Nucleus accumbens (tissue), 56 donors: ENCODE measurements at places on chromosomes 6 and 20.

DNA sequence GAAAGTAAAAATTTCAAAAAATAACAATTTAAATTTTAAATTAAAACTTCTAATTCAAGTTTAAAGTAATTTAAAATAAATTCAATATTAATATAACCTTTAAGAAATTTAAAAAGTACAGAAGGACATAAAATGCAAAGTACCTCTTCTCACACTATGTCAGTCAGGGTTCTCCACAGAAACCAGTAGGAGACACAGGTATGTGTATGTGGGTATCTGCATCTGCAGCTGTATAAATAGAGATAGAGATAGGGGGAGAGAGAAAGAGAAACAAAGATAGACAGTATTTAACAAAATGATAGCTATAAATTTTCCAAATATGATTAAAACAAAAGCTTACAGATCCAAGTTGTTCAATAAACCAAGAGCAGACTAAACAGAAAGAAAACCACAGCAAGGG lies 190.8 kb downstream of the ERMARD start:
- DNase-seq, result no peak

DNA sequence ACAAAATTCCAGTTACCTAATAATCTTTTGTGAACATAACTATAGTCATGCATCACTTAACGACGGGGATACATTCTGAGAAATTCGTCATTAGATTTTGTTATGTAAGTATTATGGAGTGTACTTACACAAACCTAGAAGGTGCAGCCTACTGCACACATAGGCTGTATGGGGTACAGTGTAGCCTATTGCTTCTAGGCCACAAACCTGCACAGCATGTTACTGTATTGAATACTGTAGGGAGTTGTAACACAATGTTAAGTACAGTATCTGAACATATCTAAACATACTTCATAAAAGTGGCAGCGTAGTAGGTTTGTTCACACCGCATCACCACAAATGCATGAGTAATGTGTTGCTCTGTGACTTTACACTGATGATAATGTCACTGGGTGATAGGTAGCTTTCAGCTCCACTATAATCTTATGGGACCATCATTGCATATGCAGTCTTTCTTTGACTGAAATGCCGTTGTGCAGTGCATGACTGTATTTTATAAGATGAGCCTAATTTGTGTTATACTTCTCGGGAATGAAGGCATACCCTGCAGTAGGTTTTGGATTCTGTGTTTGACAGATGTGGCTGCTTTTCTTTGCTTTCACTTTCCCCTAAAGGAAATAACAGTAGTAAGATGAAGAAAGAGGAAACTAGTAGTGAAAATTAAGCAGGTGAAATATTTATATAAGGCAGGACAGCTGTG lies 365.6 kb downstream of the FARS2 start:
- no peak for DNase-seq

DNA sequence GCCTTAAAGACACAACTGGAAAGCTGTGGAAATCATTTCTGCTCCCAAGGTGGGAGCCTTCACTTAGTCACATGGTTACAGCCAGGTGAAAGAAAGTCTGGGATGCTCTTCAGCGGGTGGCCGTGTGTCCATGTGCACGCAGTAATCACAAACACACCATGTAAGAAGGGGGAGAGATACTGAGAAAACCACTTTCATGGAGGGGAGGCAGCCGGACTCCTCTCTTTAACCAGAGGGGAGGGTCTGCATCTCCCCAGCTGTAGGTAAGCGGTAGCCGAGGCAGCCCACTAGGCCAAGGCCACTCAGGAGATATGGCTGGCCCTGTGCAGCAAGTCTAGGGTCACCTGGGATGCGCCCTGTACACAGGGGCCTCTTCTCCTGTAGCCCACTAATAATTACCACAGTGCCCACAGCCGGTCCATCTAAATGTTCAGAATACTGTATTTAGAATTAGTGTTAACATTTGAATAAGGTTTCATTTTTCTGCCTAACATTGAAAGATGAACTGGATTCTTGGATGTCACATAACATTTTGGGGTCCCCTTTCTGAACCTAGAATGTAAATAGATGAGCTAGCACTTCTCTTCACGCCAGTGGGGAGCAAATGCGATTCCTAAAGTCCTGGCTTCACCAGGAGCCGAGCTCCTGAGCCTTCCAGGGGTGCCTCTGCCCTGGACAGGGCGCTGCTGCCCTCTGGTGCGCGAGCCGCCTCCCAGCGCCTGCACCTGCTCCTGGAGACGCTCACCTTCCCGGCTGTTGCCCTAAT lies 15.9 kb downstream of the GPR31 start:
- DNase-seq, result peak; percentile 14

DNA sequence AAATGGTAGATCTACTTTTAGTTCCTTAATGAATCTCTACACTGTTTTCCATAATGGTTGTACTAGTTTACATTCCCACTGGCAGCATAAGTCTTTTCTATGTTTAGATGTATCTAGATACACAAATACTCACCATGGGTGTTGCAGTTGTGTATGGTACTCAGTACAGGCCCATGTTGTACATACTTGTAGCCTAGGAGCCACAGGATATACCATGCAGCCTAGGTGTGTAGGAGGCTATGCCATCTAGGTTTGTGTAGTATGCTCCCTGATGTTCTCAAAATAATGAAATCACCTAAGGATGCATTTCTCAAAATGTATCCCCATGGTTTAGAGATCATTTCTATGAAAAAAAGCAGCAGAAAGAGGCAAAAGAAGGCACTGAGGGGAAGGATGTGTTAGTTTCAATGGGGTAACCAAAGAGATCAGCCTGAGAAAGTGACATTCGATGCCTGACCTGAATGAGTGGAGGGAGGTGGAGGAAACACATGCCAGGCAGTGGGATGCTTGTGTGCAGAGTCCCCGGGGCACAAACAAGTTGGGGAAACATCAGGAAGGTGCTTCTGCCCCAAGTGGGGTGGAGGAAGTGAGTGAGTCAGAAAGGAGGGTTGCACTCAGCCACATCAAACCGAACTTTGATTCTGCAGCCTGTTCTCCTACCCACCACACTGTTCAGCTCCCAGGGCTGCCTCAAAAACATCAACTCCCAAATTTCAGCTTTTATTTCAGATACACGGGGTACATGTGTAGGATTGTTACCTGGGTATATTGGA lies 191.2 kb downstream of the ZNF217 start:
- DNase-seq, result no peak

GRCh38 chr6:46772762-46773161 lies 20.4 kb upstream of the MEP1A start:
- no peak for DNase-seq

DNA sequence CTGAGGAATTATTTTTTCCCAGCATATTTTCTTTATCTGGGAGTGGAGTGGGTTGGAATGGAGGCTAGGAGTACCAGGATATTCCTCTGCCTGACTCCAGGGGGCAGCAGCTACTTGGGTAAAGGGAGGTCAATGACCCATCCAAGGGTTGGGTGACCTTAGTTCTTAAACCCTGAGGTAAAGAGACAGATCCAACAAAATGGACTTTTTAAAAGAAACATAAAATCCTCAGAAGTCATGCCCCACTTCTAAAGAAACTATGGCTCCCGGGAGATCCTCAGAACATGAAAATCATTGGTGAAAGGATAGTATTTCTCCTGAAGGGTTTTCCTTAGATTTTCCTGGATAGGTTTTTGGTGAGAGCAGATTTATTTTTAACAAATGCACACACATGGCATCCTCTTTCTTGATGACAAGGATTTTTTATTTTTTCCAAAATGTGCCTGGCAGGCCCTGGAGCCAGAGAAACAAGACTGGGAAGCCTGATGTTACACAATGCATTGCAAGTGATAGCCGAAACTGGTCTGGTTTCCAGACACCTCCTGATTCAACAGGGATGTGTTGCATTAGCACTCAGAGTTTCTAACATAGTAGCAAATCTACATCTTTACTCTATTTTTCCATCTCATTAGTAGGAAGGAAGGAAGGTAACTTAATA lies 240.9 kb upstream of the BTBD3 start:
- DNase-seq, result no peak

DNA sequence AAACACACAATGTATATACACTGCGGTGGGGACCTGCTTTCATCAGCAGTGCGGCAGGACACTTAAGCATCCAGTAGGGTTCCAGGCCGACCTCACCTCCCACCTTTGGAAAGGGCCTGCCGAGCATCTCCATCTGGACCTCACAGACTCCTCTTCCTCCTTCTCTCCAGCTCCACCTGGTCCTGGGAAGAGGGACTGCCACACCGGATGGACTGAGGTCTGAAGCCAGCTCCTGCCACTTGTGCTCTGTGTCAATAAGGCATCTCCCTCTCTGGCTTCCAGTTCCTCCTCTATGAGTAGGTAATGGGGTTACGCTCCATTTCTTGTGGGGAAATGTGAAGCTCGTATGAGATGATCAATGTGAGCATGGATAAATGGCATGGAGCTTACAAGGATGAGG lies 19.1 kb upstream of the NNAT start:
- DNase-seq, result no peak

- no peak for DNase-seq
Measured at GRCh38 chr20:34798871-34799270, 26.6 kb downstream of the NCOA6 start.

DNA sequence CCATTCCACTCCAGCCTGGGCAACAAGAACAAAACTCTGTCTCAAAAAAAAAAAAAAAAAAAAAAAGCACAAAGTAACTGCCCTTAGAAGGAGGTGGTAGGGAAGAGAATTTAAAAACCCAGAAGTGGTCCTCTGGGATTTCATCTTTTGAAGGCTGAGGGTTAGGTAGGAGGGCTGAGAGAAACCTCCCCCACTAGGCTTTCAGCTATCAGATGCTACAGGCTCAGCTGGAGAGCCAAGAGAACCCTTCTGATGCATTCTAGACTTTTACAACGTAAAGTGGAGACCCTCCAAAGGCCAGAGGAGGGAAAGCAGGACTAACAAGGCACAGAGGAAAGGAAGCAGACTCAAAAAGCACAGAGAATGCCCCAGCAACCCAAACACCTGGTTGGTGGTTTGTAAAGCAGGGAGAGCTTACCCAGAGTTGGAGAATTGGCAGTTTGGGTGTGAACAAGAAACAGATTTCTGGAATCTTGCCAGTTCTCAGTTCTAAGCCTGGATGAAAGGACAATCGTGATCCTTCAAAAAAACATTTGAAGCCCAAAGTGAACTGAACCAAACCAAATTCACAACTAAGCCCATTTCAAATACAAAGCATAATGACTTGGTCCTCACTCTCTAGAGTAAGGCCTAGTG lies 23.2 kb upstream of the SPAG4 start:
- no peak for DNase-seq

- DNase-seq, result no peak
Measured at GRCh38 chr20:31685853-31686643, 36.6 kb downstream of the BCL2L1 start.

- DNase-seq, result no peak
Measured at GRCh38 chr20:10002866-10003265, 31.9 kb upstream of the ANKEF1 start.

DNA sequence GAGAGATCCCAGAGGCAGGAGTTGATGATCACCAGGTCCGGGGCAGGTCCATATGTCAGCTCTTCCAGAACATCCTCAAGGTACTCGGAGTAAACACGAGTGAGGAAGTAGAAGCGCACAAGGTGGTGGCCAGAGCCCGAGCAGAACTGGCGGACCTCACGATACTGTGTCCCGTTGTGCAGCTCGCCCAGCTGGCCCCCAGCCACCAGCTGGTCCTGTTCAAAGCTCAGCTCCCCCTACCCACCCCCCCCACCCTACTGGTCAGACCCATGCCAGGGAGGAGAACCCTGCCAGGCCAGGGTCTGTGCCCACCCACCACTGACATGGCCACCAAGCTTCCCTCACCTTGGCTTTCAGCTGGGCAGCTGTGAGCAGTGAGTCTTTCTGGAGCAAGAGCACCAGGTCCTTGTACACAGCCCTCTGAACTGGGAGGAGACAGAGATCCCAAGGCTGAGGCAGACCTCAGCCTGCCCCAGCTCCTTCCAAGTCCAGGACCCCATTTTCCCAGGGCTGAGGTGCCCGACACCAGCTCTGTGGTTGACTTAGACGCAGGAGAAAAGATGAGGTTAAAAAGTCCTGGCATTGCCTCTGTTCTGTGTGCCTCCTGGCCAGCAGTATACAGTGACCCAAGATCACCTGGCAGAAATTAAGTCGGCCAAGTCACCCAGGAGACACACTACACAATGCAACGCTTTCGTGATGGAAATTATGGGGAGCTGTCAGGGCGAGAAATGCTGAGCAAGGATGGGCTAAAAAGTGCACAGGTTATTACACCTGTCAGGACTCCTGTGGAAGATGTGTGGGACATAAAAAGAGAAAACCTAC lies 1.4 kb downstream of the PCED1A start:
- no peak for DNase-seq

GRCh38 chr20:47353239-47353691 lies 3.2 kb downstream of the ZMYND8 start:
- DNase-seq, result no peak

- no peak for DNase-seq
Measured at GRCh38 chr20:63689046-63690002, 7.1 kb upstream of the TNFRSF6B start.

- DNase-seq, result no peak
Measured at GRCh38 chr6:42300701-42301100, 83.0 kb upstream of the MRPS10 start.

- no peak for DNase-seq
Measured at GRCh38 chr6:87213364-87213763, 58.0 kb downstream of the ZNF292 start.

DNA sequence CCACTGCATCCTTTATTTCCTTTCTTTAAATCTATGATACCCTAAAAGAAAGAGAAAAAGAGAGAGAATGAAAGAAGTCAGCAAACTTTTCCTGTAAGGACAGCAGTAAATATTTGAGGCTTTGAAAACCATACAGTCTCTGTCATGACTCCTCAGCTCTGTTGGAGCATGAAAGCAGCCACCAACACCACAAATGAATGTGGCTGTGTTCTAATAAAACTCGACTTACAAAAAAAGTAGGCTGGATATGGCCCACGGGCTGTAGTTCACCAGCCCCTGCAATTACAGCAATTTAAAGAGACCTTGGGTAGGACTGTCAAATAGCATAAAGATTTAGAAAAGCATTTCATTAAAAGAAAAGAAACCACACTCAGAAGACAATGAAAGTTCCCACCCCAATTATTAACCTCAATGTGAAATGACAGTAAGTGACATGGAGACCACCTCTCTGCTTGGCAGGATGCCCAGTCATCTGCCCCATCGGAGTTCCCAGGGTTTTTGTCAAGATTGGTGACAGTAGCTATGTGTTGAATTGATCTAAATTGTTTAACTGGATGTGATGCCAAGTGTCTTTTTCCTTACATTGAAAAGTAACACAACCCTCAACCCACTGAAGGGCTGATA lies 50.9 kb downstream of the TNFRSF21 start:
- DNase-seq, result no peak
